ENCODE measurements at places on chromosomes 7 and 10.
A peak's percentile ranks its signal among the peaks of the same experiment; 100 is the strongest.

- DNase-seq: no peak
These were observed 5.0 kb downstream of the HOXA5 start for GRCh38 chr7:27138472-27138871.

- DNase-seq: no peak
These were observed 2.3 kb upstream of the MDFIC start for GRCh38 chr7:114919587-114919986.

DNA sequence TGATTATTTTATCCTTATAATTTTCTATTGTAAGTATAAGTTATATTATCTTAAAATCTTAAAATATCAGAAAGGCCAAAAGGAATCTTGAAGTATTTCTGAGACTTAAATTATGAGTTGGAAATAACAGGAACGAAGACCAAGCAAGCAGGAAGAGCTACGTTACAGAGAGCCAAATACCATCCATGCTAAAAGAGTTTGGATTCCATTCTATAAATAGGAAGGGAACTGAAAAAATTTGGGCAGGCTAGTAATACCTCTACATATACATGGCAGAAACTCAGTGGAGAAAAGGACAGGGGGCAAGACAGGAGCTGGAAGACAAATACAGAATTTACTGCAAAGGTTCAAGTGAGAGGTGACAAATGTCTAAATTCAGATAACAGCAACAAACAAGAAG, 16.7 kb downstream of the ITGB1 start:
- no peak for DNase-seq

- DNase-seq: no peak
These were observed 35.0 kb downstream of the INPP5A start for GRCh38 chr10:132572545-132572937.

DNA sequence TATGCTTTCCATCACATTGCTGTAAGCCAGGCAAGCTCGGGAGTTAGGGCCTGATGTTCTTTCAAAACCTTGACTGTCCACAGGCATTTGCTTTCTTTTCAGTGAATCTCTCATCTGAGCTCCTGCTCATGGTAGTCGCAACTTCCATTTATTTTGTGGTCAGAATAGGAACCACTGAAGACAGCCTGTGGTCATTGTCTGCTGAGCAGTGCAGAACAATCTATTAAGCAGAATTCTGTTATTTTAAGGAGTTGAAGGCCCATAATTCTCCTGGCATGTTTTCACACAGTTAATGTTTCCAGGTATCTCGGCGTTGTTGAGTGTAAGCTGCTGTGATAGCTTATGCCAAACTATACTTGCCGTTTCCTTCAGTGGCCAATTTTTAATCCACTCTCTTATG, 491.1 kb upstream of the AKR1E2 start:
- no peak for DNase-seq

DNA sequence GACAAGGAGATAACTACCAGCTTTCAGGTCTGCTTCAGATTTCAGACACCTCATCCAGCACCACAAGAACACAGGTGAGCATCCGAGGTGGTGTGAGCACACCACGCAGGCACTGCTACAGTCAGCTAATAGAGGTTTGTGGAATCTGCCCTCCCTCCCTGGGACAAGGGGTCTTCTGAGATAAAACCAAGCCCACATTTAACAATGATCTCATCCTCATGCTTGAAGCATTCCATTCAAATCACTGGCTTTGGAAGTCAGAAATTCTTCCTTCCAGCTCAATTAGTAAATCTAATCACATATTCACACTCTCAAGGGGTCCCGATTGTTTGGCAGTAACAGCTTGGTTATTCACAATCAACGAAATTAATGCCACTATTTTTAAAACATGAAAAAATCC, 331.4 kb downstream of the ELMO1 start:
- DNase-seq: no peak

GRCh38 chr7:84041649-84042048, 152.9 kb downstream of the SEMA3A start:
- DNase-seq: no peak

GRCh38 chr7:81845744-81846241, 75.9 kb upstream of the HGF start:
- DNase-seq: peak; percentile 59

GRCh38 chr10:117927332-117927731, 119.4 kb downstream of the RAB11FIP2 start:
- no peak for DNase-seq

GRCh38 chr10:21813946-21814345, 189.6 kb downstream of the DNAJC1 start:
- DNase-seq: peak; percentile 36

DNA sequence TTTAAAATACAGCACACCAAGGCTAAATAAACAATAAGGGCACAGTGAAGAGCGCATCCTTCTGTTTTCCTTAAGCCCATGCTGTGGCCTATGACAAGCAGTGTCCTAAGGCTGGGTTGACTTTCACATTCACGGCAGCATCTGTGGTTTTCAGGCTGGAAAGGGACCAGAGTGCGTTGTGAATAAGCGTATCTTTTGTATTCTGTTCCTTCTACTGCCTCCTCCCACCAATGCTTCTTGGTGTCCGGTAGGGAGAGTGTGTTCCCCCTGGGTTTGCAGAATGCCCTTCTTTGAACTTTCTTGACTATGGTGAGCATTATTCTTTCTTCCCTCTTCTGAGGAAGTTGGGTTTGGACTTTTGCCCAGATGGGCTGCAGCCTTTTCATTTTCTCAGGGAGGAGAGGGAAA, 73.6 kb downstream of the ABCA13 start:
- DNase-seq: peak; percentile 65

DNA sequence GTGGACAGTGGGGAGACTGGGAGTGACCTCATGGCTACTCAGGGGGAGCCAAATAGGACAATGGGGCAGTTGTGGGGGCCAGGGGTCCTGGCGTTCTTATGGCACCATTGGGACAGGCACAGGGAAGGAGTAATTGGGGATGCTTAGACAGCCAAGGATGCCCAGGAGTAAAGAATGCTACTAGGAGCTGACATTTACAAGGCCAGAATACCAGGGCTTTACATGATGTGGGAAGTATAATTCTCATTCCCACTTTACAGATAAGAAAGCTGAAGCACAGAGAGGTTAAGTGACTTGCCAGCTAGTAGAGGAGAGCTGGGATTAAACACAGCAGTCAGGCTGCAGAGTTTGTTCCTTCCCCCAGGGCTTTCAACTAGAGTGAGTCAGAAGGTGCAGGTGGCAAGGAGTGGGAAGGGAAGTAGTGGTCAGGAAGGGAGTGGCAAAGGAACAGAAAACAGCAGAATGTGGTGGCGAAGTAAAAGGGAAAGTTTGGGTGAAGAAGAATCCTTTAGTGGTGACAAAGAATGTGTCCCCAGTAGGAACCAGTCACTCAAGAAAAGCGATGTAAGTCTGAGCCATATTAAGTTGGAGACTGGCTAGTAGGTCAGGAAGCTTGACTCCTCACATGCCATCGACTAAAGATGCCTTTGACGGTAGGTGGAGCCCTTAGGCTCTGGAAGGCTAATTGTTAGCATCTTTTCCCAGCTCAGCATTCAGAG, 32.8 kb downstream of the CPVL start:
- peak; percentile 80 for DNase-seq

DNA sequence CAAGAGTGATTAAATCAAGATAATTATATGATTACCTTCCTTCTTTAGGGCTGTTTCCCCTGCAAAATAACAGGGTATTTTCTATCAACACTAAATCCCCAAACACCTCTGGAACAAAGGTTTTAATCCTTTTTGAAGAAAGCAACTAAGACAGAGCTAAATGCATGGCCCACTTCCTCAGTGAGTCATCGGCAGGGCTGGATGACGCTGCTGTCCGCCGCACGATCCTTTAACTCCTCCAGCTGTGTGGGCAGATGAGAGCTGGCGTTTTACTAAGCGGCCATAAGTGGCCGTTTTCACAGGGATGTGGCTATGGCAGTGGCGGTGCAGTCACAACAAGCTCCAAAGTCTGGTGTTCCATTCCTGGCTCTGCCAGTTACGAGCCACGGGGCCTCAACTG, 76.0 kb upstream of the C1QL3 start:
- DNase-seq: no peak

DNA sequence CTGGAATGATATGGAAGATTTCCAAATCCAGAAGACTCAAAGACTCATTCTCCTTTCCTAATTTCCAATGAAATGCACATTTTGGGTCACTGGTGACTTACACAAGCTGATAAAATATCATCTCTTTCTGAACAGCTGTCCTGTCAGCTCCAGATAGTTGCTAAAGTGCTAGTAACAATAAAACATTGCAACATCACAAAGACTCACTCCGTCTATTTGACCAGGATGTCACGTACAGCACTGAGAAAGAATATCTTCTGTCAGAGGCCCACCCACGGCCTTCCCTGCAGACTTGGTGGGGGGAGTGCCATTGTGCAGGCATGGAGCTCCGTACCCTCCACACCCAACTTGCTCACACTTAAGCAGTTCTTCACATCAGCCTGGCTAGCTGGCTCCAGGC, 78.9 kb upstream of the EGR2 start:
- no peak for DNase-seq

GRCh38 chr10:4296161-4296560, 511.2 kb upstream of the KLF6 start:
- no peak for DNase-seq

GRCh38 chr7:8228766-8229674, 32.9 kb downstream of the ICA1 start:
- no peak for DNase-seq

- no peak for DNase-seq
These were observed 324.2 kb upstream of the ZMIZ1 start for GRCh38 chr10:78744491-78745090.

GRCh38 chr7:41692251-41692650, 10.6 kb downstream of the INHBA start:
- DNase-seq: no peak

- no peak for DNase-seq
These were observed 86.1 kb downstream of the EPDR1 start for GRCh38 chr7:38006559-38006958.

GRCh38 chr7:36400036-36400435, 10.4 kb downstream of the ANLN start:
- DNase-seq: no peak

GRCh38 chr10:23779301-23779700, 340.4 kb downstream of the OTUD1 start:
- DNase-seq: peak; percentile 2

GRCh38 chr7:55420530-55420929, 55.4 kb downstream of the LANCL2 start:
- DNase-seq: no peak

GRCh38 chr7:40133561-40134427, 628 bp downstream of the MPLKIP start:
- peak; percentile 47 for DNase-seq
